Tibial nerve (tissue), 4 donors: ENCODE measurements at places on chromosomes 1 and 21. TPM values are rescaled to one million over a fixed set of nuclear protein-coding genes. Genes with fewer than 3 reads are reported as not detected.
A peak's percentile ranks its signal among the peaks of the same experiment; 100 is the strongest.

DNA sequence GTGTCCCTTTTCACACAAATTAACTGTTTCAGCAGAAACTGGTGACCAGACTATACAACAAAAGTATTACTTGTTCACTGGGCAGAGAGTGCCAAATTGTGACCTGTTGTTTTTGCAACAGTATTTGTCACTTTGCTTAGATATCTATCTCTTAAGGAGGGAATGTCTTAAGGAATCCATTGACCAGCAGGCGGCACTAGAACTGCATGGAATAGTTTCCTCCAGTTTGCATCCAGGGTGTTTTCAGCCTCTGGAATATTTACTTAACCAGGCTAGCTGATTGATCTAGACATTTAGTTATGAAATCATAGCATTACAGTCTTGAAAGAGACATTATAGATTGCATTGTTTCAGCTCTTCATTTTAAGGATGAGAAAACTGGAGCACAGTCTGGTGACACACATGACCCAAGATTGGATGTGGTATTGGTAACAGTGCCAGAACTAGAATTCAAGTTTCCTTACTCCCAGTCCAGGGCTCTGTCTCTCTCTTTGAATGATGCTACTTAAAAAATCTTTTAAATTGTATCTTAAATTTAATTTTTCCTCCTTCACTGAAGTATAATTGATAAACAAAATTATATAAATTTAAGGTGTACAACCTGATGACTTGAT is 16.9 kb downstream of the RPTN start:
- no peaks in the 10 kb centered on the region for H3K4me1 ChIP-seq
- no peaks in the 10 kb centered on the region for H3K27me3 ChIP-seq
- no peak overlapping the region for H3K27ac ChIP-seq
- peak; percentile 82 for DNase-seq

DNA sequence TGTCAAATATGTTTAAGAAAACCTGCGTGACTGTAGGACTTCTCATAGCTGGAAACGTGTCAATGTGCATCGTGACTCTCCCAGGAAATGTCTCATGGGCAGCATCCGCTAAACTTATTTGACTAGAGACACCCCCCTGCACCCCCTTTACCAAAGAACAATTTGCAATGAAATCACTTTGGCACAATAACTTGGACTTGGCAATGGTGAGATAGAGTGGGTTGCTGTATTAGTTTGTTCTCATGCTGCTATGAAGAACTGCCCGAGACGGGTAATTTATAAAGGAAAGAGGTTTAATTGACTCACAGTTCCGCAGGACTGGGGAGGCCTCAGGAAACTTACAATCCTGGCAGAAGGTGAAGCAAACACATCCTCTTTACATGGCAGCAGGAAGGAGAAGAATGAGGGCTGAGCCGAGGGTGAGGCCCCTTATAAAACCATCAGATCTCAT is 13.8 kb downstream of the CLDN14 start:
- H3K27ac ChIP-seq = no peak overlapping the region
- H3K27me3 ChIP-seq = no peaks in the 10 kb centered on the region
- H3K4me3 ChIP-seq = no peak overlapping the region
- no peak for DNase-seq

DNA sequence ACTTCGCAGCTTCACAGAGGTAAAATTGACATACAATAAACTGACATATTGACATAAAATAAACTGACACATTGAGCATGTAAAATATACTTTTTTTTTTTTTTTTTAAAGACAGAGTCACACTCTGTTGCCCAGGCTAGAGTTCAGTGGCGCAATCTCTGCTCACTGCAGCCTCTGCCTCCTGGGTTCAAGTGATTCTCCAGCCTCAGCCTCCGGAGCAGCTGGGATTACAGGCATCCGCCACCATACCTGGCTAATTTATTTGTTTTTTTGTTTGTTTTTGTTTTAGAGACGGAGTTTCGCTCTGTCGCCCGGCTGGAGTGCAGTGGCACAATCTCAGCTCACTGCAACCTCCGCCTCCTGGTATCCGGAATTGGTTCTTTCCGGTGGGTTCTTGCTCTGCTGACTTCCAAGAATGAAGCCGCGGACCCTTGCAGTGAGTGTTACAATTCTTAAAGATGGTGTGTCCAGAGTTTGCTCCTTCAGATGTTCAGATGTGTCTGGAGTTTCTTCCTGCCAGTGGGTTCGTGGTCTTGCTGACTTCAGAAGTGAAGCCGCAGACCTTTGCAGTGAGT is 48.4 kb upstream of the CLIC4 start:
- no peak overlapping the region for H3K27ac ChIP-seq
- H3K4me3 ChIP-seq = no peak overlapping the region
- DNase-seq = no peak
- H3K36me3 ChIP-seq = no peaks in the 10 kb centered on the region
- no peaks in the 10 kb centered on the region for H3K27me3 ChIP-seq

DNA sequence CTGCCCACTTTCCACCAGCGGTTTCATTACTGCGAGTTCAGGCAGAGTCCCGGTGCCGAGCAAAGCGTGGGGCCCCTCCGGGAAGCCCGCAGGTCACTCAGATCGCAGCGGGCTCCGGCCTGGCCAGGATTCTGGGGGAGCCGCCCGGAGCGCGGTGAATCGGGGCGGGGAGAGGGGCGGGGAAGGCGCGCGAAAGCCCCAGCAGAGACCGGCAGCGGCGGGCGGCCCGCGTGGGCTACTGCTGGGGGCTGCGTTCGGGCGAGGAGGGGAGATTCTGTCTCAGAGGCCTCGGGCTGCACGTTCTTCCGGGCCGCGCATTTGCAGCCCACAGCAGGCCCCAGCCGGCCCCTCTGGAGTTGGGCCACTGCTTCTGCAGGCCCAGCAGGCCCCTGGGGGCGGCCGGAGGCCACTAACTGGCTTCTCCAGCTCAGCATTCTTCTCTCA is 64.7 kb downstream of the SCCPDH start:
- no peaks in the 10 kb centered on the region for H3K27me3 ChIP-seq
- no peak for DNase-seq
- no peaks in the 10 kb centered on the region for H3K36me3 ChIP-seq

DNA sequence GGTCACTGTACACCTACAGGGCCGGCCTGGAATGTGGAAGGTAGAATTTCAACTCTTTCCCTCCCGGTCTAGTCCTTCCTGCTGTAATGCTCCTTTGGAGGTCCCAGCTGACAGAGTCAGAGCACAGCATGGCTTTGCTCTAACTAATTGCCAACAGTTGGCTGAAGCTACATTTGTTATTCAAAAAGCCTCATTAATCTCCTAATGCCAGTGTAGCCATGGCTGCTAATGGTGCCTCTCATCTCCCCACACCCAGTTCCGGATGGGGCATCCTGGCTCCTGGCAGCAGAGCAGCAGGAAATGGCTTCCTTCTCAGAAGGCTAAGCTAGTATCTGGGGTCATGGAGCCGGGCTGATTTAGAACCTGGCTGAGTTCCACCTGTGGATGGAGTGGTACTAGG is 18.7 kb upstream of the CAMK1G start:
- no peaks in the 10 kb centered on the region for H3K36me3 ChIP-seq
- no peaks in the 10 kb centered on the region for H3K4me1 ChIP-seq
- DNase-seq = no peak
- H3K27ac ChIP-seq = no peak overlapping the region

DNA sequence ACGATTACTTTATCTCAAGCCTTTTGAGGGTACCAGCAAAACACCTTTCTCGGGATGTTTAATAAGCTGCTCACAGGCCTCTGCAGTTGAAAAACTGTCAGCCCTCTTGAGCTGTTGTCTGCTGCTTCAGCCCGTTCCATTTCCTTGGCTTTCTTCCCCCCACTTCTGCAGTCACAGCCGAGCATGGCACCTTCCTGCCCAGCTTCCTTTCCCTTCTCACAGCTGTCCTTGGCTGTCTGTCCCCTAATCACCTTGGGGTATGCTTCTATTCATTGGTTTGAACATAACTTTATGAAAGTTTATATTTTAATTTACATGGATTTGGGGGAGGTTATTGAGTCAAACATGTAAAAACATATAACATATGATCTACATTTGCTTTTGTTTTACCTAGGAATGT is 6.9 kb upstream of the PROX1 start:
- H3K4me3 ChIP-seq = no peak overlapping the region
- H3K4me1 ChIP-seq = peaks cover 32% of the 10 kb centered on the region
- no peaks in the 10 kb centered on the region for H3K36me3 ChIP-seq
- no peak overlapping the region for H3K27ac ChIP-seq
- DNase-seq = no peak

- DNase-seq = no peak
- H3K27ac ChIP-seq = peak overlapping the region; percentile 70
- H3K27me3 ChIP-seq = no peaks in the 10 kb centered on the region
These were observed 67.7 kb downstream of the BCAR3 start for GRCh38 chr1:93613898-93614297.

GRCh38 chr1:11927866-11928592 is 1.8 kb upstream of the KIAA2013 start:
- peaks cover 60% of the 10 kb centered on the region for H3K4me1 ChIP-seq
- peak overlapping the region; percentile 66 for H3K27ac ChIP-seq
- no peak overlapping the region for H3K4me3 ChIP-seq
- H3K27me3 ChIP-seq = no peaks in the 10 kb centered on the region

GRCh38 chr1:47696404-47696736 is 258.5 kb downstream of the FOXD2 start:
- no peak overlapping the region for H3K27ac ChIP-seq
- no peaks in the 10 kb centered on the region for H3K4me1 ChIP-seq
- H3K36me3 ChIP-seq = no peaks in the 10 kb centered on the region
- no peak overlapping the region for H3K4me3 ChIP-seq

DNA sequence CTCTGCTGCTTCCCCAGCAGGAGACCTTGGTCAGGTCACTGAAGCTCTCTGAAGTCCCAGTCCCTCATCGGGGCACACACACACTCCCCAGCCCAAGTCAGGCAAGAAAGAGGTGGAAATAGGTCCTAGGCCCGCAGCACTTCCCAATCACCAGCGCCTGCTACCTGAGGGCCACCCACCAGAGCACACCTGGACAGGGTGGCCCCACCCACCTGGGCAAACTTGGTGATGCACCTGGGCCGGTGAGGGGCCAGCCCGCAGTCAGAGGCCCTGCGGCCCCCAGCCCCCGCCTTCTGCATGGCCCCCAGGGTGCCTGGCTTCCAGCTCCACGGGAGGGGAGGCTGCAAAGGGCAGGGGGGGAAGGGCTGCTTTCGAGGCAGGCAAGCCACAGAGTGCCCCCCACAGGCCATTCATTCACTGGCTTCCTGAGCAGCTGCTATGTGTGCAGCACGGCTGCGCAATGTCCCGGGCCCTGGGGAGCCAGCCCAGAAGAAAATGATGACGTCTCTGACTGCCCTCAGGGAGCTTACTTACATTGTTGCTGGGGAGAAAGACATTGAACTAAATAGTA is 4.7 kb downstream of the SH2D5 start:
- no peak for DNase-seq
- no peaks in the 10 kb centered on the region for H3K36me3 ChIP-seq
- H3K27me3 ChIP-seq = no peaks in the 10 kb centered on the region
- H3K4me1 ChIP-seq = peaks cover 13% of the 10 kb centered on the region
- no peak overlapping the region for H3K4me3 ChIP-seq

DNA sequence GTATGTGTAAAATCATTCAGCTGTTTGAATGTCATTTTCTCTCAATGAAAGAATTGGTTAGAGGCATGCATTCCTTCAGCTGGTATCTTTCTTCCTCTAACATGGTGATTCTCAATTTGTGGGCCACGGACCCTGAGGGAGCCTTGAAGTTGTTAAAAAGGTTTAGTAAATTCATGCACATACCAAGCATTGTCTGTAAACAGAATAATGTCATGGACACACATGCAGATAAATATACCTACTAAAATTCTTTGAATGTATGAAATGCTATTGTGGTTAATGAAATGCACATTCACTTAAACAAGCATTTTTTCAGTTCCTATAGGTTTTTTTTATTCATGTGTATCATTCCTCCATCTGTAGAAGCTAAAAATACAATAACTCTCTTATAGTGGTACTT is 65.4 kb downstream of the PBX1 start:
- no peak overlapping the region for H3K27ac ChIP-seq
- H3K4me1 ChIP-seq = peaks cover 7% of the 10 kb centered on the region
- H3K27me3 ChIP-seq = no peaks in the 10 kb centered on the region
- no peaks in the 10 kb centered on the region for H3K36me3 ChIP-seq
- DNase-seq = no peak

DNA sequence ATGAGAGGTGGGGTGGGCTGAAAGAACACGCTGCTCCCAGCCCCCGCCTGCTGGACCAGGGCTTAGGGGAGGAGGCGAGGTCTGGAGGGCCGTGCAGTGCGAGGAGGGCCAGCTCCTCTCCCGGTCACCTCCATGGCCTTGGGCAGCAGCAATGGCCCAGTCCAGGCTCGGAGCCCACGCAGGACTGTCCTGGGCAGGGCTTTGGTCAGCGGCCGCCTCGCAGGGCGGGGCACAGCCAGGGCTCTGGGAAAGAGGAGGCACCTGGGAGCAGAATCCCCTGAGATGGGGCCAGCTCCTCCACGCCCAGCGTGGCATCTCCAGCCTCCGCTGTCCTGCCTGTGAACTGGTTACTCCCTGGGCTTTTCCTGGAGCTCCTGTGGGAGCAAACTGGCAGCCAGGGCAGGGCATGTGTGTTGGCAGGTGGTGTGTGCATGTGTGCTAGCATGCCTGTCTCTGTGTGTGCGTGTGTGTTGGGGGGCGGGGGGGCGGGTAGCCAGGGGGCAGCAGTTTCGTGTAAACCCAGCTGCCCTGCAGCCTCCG is 27.4 kb downstream of the ARHGEF16 start:
- H3K27me3 ChIP-seq = no peaks in the 10 kb centered on the region
- DNase-seq = no peak
- H3K27ac ChIP-seq = no peak overlapping the region

DNA sequence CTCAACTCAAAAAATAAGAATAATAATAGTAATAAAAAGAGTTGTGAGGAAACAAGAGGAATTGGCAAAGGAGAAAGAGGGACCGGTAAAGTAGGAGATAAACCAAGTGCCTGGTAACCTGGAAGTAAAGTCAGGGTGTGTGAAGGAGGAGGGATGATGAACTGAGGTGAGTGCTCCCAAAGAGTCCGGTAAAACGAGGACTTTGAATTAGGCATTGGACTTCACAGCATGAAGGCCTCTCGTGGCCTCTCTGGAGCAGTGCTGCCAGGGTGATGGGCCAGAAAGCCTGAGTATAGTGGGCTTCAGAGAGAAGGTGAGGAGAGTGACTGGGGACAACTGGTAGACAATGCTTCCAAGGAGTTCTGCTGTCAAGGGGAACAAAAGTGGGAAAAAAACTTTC is 17.6 kb downstream of the RPL11 start:
- peaks cover 24% of the 10 kb centered on the region for H3K36me3 ChIP-seq
- H3K4me1 ChIP-seq = no peaks in the 10 kb centered on the region
- DNase-seq = no peak
- H3K27ac ChIP-seq = no peak overlapping the region

GRCh38 chr1:22861764-22862440 is 110.8 kb downstream of the LACTBL1 start:
- no peak overlapping the region for H3K4me3 ChIP-seq
- H3K27me3 ChIP-seq = no peaks in the 10 kb centered on the region
- DNase-seq = no peak
- peaks cover 22% of the 10 kb centered on the region for H3K36me3 ChIP-seq
- no peaks in the 10 kb centered on the region for H3K4me1 ChIP-seq
- no peak overlapping the region for H3K27ac ChIP-seq

- H3K27ac ChIP-seq = no peak overlapping the region
- H3K27me3 ChIP-seq = no peaks in the 10 kb centered on the region
- DNase-seq = no peak
- H3K4me1 ChIP-seq = no peaks in the 10 kb centered on the region
- no peaks in the 10 kb centered on the region for H3K36me3 ChIP-seq
These were observed 13.4 kb upstream of the AGPAT3 start for GRCh38 chr21:43851593-43851992.

- H3K4me3 ChIP-seq = no peak overlapping the region
- no peaks in the 10 kb centered on the region for H3K27me3 ChIP-seq
- H3K36me3 ChIP-seq = no peaks in the 10 kb centered on the region
- DNase-seq = no peak
These were observed 1.6 kb downstream of the GJC2 start for GRCh38 chr1:228151180-228151925.

LIPI gene
- not detected for total RNA-seq

HFM1 gene
- total RNA-seq = 2.4 TPM

SCYL3 gene
- total RNA-seq = 9.8 TPM

MAN1C1 gene
- total RNA-seq = 14.6 TPM

ZNF593OS gene
- not detected for total RNA-seq
